ENCODE measurements at places on chromosomes 12 and 14.

GRCh38 chr12:120012067-120012621 is 23.1 kb downstream of the BICDL1 start:
- DNase-seq = peak; percentile 28

DNA sequence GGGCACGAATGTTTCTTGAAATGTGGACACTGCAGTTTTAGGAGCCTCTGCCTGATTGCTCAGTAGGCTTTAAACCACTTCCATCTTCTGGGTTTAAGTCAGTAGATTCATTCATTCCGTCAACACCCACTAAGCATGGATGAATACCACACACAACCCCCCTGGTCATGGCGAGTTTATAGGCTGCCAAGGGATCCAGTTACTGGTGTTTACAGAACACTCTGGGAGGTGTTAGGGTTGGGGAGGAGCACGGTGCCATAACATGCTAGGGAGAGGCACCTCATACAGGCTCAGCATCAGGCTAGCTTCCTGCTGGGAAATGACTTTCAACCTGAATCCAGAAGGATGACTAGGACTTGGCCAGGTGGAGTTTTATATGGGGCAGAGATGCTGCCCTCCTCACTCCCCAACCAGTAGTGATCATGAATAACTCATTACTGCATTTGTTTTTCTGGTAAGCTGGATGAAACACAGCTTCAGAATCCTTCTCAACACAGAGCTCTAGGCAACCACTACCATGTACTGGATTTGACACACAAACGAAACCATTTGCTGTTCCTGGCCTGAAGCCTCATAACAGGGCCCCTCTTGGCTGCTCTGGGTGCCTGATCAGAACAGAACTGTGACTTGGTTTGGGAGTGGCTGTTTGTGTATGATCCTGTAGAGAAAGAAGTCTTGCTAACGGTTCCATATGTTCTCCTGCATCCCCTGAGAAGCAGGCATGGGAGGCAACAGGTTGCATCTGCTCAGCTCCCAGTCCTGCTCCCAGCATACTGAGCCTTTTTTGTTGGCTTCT is 47.9 kb downstream of the FBXW8 start:
- no peak for DNase-seq

DNA sequence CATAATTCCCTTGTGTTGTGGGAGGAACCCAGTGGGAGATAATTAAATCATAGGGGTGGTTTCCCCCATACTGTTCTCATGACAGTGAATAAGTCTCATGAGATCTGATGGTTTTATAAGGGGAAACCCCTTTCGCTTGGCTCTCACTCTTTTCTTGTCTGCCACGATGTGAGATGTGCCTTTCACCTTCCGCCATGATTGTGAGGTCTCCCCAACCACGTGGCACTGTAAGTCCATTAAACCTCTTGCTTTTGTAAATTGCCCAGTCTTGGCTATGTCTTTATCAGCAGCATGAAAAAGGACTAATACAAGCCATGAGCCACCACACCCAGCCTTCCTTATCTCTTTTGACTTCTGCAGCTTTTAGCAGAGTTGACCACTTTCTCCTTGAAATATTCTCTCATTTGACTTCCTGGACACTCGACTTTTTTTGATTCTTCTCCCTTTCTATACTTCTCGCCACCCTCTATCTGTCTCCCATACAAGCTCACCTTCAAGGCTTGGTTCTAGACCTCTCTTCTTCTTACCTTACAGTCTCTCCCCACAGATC is 2.3 kb downstream of the MTERF2 start:
- DNase-seq = no peak

DNA sequence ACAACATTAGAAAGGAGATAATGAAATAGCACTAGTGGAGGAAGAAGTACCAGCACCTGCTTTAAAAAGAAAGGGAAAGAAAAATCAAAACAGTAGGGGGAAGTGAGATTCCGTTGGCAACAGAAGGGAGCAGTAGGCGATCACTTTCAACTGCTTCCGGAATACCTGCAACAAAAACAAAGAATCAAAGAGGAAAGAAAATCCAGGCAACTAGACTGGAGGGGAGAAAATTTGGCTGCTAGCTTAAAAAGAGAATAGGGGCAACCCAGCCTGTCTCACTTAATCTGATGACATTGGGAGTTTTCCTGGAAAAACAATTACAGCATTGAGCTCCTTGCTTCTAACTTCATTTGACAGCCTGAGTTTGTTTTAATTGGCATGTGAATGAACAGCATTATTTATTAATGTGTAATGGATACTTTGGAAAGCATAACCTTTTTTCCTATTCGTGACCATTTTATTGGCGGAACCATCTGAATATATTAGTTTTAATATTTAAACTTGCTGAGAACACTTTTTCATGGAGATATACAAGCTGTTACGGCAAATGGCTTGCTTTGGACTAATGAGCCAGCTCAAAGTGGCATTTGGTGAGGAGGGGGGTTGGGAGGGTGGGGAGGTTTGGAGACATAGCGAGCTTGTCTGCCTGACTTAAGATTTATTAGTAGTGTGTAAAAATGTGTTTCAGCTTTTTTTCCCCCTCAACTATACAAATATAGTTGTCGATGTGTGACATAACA is 2.5 kb upstream of the DACT1 start:
- no peak for DNase-seq

- no peak for DNase-seq
Observed at GRCh38 chr14:79256380-79256779, 954.9 kb downstream of the DIO2 start.

GRCh38 chr12:8947737-8948136 is 1.7 kb downstream of the M6PR start:
- no peak for DNase-seq

GRCh38 chr12:25985316-25986175 is 27.1 kb downstream of the RASSF8 start:
- peak; percentile 33 for DNase-seq

- no peak for DNase-seq
Observed at GRCh38 chr14:53103636-53104340, 49.3 kb downstream of the DDHD1 start.

DNA sequence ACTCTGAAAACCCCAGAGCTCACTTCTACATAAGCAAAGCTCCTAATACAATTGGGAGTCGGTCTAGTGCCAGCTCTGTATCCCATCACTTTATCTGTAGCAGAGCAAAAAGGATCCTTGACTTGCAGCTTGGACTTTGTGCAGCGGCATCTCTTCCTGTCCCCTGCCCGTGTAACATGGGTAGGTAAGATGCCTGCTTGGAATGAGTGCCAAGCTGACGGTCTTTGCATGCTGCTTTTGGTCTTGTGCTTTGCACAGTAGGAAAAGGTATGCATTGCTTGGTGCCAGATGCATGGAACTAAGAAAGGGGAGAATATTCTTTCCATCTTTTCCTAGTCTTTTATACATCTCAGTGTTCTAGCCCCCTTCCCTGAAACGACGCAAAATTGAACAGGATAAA is 6.9 kb upstream of the PLEKHH1 start:
- no peak for DNase-seq

- DNase-seq = no peak
Observed at GRCh38 chr14:102079700-102079979, 7.2 kb downstream of the HSP90AA1 start.

DNA sequence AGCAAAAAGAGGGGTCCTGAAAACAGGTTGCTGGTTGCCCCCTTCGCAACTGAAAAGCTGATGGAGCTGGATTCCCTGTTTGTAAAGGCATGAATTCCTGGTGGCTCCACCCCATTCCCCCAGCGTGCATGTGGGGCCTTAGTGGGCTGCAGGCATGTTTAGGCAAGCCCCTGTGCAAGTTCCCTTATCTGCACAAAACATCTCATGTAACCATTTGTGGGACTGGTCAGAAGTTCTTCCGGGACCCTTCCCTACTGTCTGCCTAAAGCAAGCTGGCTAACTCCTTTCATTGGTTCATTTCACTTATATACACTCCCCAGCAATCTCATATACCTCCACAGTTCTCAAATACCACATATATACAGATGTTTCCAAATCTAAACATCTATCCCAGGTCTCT is 24.0 kb upstream of the HIGD1C start:
- no peak for DNase-seq

DNA sequence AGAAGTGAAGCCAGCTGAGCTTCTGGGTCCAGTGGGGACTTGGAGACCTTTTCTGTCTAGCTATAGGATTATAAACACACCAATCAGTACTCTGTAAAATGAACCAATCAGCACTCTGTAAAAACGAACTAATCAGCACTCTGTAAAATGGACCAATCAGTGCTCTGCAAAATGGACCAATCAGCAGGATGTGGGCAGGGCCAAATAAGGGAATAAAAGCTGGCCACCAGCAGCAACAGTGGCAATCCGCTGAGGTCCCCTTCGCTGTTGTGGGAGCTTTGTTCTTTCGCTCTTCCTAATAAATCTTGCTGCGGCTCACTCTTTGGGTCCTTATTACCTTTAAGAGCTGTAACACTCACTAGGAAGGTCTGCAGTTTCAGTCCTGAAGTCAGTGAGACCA is 72.3 kb downstream of the NTS start:
- DNase-seq = no peak

DNA sequence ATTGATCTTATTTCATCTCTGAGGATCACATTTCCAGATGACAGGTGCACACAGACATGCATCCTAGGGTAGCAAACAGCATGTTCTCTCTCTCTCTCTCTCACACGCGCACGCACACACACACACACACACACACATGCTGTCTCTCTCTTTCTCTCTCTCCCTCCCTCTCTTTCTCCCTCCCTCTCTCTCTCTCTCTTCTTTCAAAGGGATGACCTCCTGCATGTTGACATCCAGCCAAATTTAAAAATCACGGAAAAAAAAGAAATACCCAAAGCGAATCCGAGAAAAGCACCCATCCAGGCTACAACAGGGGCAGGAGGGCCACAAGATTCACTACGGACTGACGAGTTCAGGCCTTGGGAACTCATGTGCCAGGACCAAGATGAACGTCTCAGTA is 2.3 kb downstream of the KSR2 start:
- no peak for DNase-seq

DNA sequence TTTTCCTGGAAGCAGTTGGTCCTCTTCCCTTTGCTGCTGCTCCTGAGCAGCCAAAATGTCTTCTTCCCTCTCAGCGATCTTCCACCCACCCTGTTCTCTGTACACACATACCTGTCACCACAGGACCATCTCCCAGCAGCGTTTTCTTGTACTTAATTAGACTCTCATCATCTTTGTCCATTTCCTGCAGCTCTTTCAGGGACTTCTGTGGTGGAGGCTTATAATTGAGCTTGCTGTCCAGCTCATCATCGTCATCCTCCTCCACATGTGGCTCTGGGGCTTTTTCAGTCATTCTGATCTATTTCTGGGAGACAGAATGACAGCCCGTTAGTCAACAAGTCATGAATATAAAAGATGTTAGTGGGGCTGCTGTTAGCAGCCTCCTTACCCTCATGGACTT is 11.0 kb downstream of the ARHGDIB start:
- DNase-seq = no peak

DNA sequence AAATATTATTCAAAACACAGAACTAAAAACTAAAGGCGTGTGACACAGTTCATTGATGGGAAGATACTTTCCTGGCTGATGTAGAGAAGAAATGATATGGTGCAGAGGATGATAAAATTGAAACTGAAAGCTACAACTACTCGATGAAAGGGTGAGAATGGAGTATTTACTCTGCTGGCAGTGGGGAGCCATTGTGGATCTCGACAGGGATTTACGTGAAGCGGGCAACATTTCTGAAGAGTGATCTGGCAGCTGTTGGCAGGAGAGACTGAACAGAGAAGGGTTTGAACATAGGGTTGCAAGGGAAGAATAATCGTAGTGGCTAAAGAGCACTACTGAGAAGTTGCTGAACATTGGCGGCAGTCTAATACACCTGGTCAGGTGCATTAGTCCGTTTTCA is 464.9 kb downstream of the PDZRN4 start:
- DNase-seq = no peak

GRCh38 chr14:36229262-36229661 is 52.7 kb upstream of the PTCSC3 start:
- no peak for DNase-seq

GRCh38 chr12:39357041-39357440 is 85.9 kb downstream of the KIF21A start:
- no peak for DNase-seq

GRCh38 chr12:31236998-31237637 is 88.8 kb downstream of the SINHCAF start:
- DNase-seq = no peak

DNA sequence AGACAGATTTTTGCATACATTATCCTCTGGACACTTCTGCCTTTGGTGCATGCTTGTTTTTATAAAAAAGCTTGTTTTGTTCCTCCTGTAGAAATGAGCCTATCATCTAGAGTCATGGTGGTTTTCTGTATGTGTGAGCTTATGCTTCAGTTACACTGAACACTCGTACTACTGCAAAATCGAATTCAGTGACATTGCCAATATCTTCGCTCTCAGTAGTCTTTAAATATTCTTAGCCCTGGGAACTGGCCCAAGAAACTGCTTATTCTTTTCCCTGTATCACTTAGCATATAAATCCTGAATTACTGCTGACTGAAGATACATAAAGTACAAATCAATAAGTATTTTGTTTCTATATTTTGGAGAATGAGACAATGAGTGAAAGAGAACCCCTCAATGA is 70.5 kb downstream of the RGS6 start:
- no peak for DNase-seq

DNA sequence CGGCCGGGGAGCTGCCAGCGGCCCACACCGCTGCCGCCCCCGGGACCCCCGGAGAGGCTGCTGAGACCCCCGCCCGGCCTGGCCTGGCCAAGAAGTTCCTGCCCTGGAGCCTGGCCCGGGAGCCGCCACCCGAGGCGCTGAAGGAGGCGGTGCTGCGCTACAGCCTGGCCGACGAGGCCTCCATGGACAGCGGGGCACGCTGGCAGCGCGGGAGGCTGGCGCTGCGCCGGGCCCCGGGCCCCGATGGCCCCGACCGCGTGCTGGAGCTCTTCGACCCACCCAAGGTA is 12.8 kb downstream of the SH2B3 start:
- no peak for DNase-seq

DNA sequence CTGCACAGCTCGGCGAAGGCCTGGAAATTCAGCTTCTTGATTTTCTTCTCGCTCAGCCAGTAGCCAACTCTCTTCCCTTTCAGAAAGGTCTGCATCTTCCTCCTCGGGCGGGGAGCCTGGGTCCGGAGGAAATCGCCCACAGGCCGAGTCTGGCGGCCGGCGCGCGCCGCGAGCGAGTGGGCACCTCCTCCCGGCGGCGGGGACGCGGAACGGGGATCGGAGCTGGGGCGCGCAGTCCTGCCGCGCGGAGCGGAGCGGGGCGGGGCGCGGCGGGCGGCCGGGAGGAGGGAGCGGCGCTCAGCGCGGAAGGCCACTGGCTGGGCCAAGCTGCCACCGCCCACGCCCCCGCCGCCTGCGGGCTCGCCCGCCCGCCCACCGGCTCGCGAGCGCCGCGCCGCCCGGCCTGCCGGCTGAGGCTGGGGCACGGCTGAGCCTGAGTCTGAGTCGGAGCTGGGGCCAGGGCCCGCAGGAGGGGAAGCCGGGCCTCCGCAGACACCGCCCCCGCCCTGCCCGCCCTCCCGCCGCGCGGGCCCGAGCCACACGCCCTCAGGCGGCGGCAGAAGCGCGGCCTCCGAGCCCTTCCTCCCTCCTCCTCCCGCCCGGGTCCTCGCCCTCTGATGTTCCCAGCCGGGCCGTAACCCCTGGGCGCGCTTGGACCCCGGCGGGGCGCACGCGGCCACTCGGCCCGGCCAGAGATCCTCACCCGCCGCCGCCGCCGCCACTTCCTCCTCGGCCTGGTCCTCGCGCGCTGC is 480 bp downstream of the ITPK1 start:
- peak; percentile 91 for DNase-seq
